Islet precursor cell (in vitro differentiated cells): ENCODE measurements at places on chromosomes 6 and 20.

- DNase-seq = no peak
Observed at GRCh38 chr20:15945289-15945688, 628.0 kb downstream of the KIF16B start.

DNA sequence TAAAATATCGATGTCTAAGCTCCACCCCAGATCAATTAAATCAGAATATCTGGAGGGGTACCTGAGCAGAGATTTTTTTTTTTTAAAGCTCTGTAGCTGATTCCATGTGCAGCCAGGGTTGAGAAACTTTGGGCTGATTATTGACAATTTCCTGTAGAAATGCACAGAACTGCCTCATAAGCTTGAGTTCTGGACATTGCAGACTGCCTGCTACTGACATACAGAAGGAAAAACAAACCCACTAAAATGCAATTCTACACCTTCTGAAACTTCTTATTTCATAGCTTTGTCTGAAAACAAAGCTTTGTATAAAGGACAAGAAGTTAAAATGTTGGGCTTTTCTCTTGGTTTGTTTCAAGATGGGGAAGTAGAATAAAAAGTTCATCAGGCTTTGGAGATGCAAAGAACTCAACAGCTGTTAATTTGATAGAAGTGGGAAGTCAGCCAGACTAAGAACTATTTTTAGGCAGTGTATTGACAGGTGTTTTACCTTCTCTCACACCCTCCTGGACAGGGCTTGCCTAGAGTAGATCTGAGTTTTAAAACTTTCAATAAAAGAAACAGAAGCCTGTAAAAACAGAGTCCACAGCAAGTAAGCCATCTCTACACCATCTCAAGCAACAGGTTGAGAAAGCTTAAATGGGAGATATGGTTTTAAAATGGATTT lies 147.7 kb downstream of the KCNQ5 start:
- DNase-seq = no peak

- peak; percentile 64 for DNase-seq
Observed at GRCh38 chr20:44264287-44264686, 17.2 kb downstream of the GDAP1L1 start.

DNA sequence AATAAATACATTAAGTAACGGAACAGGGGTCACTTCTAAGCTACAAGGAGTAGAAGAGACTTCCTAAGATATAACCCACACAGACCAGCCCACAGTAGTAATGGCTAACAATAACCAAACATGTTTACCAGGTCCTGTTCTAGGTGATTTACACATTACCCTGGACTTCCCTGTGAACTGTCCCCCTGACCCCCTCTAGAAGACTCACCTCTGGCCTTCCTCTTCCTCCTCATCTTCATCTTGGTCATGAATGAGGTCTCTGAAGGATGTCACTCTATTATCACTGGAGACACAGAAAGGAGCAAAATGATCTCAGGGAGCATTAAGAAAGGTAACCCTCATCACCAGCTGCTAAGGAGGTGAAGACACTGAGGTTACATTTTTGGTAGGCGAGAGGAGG lies 8.7 kb downstream of the NSFL1C start:
- DNase-seq = no peak

- peak; percentile 62 for DNase-seq
Observed at GRCh38 chr6:63573899-63574553, 1.7 kb downstream of the LOC128125822 start.

DNA sequence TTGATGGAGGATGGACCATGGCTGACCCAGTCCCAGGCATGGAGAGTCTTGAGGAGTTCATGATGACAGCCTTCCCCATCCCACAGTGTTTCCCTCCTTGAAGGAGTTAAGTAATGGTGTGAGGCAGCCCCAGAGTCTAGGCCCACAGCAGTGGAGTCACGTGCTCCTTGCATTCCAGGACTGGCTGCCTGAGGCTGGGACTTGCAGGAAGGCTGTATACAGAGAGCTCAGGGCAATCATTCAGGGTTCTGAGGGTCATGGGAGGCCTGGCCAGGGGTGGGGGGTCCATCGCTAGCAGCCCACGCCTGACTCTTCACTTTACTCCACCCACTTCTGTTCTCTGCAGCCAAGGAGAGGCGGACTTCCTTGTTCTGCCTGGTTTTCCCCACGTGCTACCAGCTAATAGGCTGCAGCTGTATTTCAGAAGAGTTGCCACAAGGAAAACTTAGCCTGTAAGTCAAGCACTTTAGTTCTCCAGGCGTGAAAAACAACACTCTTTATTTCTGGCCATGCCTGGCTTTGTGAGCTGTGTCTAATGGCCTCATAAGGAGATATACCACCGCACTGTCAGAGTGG lies 272.5 kb downstream of the DHX35 start:
- peak; percentile 57 for DNase-seq

DNA sequence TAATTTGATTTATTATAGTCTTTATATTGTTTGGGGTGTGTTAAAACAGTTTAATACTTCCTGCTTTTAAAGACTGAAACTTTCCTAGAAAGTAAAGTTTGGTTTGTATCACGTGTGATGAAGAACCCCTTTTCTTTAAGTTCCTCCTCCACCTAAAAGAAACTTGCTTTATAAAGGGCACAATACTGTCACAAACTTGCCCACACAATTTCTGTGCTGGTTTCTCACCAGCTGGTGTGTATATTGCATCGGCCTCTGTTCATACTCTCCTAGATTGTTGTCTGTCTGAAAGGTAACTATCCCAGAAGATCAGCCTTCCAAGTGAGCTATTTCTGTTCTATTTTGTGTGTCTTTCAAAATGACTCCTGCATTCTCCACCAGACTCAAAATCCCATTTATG lies 46.9 kb downstream of the ANKRD6 start:
- DNase-seq = no peak

DNA sequence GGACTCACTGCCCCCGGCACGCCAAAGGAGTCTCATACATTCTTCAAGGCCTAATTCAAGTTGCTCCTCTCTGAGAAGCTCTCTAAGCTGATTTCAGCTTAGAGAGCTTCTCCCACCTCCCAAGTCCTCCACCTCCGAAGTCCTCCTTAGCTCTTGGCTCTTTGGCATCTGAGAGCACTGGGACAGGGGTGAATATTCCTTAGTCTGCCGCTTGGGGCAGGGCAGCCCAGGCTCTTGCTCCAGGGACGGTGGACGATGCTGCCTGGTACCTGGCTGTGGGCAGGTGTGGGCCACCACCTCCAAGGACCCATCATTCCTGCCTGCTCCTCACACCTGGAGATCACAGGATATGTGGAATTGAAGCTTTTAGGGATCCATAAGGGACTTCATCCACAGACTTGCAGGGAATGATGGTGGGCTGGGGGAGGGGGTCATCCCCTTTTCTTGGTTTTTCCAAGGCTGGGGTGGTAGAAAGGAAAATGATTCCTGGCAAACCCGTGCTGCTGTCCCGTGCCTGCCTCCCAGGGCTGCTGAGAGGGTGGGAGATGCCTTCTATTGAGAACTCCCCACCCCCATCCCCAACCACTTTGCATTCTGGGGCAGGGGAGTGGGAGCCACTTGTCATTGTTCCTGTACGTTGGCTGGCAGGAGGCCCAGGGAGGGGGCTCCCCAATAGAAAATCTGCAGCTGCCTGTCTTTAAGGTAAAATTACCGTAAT lies 57.4 kb downstream of the ARHGAP40 start:
- peak; percentile 85 for DNase-seq

DNA sequence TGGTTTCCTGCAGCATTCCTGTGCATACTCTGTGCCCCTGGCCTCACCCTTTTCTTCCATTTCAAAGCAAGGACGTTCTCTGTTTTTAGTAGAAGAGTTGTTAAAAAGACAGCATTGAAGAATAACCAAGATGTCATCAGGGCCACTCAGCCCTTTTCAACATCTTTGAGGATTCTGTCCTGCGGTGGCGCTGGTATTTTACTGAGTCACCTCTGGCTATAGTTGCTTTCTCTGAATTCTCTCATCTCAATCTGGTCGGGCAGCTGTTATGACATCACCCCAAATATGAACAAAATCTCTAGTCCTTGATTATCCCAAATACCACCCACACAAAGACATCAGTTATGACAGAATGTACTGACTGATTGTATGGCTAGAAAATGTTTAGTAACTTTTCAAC lies 204.2 kb downstream of the GRIK2 start:
- peak; percentile 70 for DNase-seq

- DNase-seq = no peak
Observed at GRCh38 chr20:1563598-1563997, 6.1 kb upstream of the SIRPD start.

DNA sequence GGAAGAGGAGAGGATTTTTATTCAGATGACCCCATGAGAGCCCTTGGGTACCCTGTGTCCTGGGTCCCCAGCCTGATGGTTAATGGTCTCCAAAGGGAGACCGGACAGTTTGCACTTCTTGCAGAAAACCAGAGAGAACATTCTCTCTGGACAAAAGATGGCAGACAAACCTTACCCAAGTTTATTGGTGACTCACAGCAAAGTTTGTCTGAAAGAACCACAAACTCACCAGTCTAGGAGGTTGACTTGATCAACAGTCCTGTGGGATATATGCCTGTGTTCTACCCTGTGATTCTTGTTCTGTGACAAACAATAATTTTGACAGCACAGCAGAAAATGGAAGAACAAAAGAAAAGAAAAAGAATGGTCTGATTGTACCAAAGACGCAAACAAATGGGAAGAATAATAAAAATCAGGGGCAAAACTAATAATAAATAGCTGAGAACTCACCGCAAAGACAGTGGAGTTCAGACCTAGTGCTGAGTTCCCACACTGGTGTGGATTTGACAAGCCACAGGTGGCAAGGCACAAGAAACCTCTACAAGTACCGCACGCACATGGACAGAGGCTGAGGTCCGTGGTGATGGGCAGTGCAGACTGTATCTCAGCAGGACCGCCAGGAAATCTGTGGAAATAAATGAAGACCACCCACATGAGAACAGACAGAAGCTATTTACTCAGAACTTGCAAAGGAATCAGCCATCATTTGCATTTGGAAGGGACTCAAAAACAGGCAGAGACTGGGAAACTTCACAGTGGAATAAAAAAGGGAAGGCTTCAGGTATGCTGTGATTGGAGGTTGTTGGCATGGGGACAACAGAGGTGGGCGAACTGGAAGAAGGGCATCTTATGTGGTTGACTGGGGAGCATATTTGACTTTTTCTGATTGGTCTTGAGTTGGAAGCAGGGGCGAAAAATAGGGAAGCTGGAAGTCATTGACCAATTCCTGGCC lies 246.3 kb upstream of the RNF24 start:
- no peak for DNase-seq

DNA sequence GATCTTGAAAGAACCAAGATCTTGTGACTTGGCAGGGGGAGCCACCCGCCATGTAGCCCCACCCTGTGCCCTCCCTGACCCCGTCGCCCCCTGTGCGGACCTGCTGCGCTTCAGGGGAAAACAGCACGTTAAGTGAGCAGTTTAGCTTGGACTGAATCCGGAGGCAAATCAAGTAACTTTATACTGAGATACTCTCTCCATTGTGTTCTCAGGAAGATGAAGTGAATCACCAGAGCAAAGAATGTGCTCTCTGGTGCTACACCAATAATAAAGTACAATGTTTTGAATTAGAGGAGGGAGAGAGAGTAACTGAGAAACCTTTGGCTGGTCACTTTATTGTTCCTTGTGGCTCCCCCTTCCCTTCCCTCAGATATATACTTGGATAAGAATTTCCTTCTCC lies 83.4 kb downstream of the TXNDC5 start:
- no peak for DNase-seq

DNA sequence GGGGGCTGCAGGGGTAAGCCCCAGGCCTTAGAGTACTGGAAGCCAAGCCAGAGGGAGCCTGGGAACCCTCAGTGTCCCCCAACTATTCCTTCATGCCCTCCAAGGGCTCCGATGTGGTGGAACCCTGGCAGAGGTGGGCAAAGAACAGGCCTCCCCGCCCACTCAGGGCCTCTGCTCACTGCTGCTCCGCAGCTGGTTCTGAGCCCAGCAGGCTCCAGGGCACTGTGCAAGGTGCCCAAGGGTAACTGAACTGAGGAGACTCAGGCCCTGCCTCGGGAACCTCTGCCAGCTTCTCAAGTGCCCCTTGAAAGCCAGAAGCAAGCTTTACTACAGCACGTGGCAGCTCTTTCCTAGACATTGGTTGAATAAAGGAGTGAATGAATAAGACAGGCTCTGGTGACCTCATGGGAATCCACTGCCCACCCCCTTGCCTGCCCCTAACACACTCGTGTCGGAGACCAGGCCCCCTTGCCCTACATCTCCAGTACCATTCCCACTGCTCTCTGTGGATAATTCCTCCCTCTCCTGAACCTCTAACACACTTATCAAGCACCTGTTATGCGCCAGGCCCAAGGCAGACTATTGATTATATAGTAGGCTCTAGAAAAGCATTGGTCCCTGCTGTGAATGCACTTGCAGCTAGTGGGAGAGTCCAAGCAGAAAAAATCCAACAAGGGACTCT lies 55.0 kb downstream of the TOX2 start:
- DNase-seq = no peak

DNA sequence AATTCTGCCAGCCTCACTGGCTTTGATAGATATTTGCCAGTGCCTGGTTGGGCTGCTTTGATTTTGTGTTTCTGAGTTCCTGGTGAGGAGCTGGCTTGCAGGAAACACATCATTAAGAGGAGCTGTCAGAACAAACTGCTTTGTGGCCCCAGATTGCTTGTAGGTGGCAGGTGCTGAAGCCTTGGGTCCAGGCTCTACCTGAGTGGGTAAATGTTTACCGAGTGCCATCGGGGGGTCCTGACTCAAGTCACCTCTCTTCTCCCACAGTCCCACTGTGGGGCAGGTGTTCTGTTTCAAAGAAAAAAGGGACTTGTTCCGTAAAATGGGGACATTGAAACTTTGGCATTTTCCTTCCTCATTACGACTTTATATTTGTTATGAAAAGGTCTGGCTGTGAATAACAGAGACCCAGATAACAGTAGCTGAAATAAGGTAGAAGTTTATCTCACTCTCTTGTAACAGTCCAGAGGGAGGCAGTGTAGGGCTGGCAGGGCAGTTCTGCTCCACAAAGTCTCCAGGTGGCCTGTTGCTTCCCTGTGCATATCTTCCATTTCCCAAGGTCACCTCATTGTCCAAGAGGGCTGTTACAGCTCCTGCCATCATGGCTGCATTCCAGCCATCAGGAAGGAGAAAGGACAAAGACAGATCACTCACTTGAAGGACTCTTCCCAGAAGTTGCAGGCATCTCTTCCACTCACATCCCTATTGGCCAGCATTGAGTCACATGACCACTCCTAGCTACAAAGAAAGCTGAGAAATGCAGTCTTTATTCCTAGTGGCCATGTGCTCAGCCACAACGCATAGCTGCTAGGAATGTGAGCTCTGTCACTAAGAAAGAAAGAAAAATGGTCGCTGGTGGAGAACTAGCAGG lies 149.9 kb upstream of the KCNG1 start:
- DNase-seq = peak; percentile 49

DNA sequence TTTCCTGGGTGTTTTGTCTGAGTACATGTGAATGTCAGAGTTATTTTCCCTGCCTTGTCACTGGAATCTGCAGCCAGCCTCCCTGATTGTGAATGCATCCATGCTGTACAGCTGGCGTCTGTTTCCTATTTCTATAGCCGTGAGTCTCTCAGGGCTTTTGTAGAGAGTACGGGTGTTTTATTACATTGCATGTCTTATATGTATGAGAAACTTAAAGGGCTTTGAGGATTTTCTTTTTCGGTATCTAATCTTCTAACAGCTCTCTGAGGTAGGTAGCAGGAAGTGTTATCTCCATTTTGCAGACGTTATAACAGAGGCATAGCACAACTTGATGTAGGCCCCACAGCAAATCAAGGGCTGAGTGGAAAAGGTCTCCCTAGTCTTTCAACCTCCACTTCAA lies 272.9 kb downstream of the PRL start:
- no peak for DNase-seq

- no peak for DNase-seq
Observed at GRCh38 chr20:40438161-40438830, 250.7 kb downstream of the MAFB start.
